ENCODE measurements at places on chromosomes 12 and 14.

DNA sequence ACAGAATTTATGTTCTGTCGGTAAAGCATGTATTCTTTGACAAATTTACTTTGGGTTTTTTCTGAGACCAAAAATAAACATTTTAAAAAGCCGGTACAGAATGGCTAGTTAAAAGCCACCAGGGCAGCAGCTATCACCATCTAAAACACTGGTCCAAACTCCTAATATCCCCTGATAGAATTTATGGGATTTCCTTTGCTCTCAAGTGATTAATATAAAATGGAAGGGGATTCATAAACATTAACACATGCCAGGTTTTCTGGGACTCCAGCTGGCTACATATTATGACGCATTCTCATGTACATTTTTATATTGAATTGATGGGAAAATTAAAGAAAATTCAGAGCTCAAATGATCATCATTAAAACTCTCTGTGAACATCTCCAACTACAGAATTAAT lies 640.8 kb downstream of the C12orf50 start:
- DNase-seq: no peak

DNA sequence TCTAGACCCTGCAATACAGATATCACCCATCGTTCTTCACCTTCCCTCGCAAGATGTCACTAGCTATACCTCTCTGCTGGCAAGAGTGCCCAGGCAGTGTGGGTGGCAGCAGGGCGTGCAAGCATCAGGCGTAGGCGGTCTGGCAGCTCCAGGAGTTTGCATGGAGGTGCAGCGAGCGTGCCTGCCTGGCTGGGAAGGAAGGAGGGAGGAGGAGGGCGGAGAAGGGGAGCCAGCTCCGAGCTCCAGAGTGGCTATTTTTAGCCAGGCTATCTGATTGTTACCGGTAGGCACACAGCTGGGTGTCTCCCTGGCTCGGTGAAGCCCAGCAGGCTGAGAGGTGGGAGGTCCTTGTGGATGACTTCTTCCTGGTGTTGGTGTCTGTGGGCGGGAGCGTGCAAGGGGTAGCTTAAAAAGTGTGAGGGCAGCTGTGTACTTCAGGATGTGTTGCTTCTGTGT lies 6.2 kb downstream of the FOXJ2 start:
- peak; percentile 65 for DNase-seq

DNA sequence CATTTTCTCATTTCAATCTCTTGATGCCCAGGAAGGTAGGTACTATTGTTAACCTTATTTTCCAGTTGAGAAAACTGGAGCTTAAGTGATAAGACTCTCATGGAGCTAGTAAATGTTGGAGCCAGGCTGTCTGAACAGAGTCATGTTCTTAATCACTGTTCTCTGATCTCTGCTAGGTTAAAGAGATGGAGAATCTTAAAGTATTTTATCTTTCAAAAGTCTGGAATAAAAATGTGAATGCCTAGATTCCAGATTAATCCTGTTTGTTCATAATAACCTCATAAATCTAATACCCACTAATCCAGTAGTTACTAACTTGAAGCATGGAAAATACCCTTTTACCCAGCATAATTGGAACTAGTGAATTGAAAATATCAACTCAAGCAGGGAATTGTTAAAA lies 341.0 kb upstream of the RGS6 start:
- DNase-seq: no peak

DNA sequence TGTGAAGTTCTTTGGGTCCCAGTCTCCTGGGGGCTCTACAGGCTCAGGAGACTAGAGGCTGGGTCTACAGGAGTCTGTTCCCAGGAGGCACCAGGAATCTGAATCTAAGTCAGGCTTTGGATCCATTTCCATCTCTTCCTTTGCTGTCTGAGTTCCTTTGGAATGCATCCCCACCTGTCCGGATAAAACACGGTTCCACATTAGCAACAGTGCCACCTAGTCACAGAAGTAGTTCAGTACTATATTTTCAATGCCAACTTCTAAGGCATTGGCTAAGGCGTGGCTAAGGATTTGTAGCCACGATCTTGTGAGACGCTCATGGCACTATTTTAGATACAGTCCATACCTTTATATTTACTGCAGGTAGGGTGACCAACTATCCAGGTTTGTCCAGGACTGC lies 15.1 kb downstream of the ZC2HC1C start:
- no peak for DNase-seq
